Bone marrow (tissue), 2 donors: ENCODE measurements at places on chromosomes 7 and 10.

- DNase-seq, result no peak
Measured at GRCh38 chr10:111516144-111516543, 439.3 kb downstream of the ADRA2A start.

DNA sequence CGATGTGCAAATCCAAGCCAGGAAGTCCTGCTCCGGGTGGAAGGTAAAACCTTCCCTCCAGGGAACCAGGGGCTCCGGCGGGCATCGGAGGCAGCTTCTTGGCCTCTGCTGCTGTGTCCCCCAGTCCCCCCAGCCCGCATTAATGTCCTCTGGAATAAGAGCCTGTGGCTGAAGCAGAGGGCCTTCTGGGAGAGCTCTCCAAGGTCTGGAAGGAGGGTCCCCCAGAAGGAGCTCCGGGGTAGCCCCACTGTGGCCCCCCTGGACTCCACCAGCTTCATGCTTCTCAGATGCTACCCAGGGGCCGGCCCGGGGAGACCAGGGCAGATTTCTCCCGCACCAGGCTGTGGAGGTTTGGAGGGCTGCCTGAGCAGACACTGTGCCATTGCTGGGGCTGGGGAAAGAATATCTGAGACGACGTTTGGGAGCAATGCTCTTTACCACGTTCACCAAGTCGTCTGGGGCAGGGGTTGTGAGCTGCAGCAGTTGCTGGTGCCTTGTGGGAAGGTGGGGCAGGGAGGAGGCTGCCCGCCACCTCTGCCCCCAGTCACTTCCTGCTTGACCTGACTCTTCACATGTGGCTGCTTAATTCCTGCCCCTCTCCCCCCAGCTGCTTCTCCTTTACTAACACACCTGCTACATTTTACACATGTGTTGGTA lies 8.3 kb downstream of the ZNF853 start:
- DNase-seq, result no peak

DNA sequence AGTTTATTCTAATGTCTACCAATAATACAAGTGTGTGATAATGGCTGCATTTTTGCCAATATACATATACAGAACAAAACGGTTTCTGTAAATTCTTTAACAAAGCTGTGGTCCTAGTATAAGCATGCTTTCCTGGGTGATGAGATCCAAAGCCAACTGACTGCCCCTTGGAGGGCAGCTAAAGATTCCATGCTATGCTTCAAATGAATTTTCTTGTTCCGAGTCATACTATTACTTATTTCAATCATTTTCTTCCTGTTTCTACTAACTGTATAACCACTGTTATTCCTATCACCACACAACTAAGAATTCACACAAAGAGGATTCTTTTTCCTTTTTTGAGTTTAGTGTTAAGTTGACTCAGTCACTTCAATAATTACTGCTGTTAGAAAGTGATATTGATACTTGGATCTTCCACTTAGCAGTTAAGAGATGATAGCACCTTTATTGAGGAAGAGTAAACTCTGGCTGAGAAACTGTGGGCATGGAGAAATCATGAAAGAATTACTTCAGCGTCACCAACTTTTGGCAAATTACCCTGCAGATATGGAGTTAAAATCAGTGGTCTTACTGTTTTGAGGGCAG lies 197.5 kb downstream of the ARL4A start:
- DNase-seq, result no peak

GRCh38 chr10:5479481-5480161 lies 19.7 kb downstream of the CALML5 start:
- no peak for DNase-seq

DNA sequence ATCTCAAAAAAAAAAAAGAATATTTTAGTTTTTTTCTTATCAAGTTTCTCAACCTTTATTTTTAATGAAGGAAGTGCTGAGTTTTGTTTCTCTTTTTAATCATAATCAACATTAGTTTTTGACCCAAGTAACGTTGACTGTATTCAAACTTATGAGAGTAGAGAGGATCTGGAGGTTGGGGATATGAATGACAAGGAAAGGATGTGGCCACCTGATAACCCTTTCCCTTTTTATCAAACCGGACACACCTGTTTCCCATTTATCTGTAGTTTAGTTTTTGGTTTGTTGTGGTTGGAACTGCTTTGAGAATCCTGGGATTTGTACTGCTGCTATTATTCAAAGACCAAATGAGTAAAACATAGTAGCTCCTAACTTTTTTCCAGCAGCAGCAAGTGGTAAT lies 38.6 kb downstream of the HACD1 start:
- no peak for DNase-seq

GRCh38 chr7:143456992-143457793 lies 13.9 kb downstream of the TAS2R60 start:
- no peak for DNase-seq

GRCh38 chr10:133169173-133169947 lies 9.3 kb downstream of the KNDC1 start:
- DNase-seq, result no peak

- no peak for DNase-seq
Measured at GRCh38 chr10:107164992-107165391, 486 bp upstream of the SORCS1 start.
